ENCODE measurements at places on chromosomes 12 and 14. TPM values are rescaled to one million over a fixed set of nuclear protein-coding genes. Genes with fewer than 3 reads are reported as not detected.

TROAP gene
- 68.8 TPM for total RNA-seq

DNA sequence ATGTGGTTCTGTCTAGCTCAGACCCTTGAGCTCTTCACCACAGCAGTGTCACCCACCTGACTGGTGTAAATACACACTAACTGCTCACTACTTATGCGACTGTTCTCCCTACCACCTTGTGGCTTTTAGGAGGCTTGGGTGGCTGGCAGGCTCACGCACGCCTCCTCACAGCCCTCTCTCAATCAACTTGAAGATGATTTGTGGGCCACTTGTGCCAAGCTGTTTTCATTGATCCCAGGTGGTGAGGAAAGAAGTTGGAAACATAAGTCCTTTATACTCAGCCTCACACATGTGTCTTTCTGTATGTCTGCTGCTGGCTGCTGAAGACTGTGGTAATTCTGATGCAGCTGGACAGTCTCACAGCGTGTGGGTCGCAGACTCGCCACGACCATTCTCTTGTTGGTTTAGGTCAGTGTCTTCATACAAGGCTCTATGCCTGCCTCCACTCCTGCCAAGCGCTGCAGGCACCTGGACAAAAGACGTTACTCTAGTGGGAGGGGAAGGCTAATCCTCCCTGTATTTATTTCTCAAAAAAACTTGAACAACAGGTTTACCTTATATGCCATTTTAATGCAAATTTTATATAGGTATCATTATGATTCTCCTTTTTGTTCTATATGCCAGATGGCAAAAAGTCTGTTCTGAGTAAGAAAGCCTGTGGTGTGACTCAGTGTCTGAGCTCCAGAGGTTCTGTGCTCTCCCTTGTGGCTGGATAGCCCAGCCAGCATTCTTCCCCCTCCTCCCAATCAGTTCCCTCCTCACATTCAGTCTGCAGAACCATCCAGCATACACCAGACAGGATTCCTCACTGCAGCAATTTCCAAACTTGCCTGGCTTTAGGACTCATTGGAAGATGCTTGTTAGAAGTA is 115.6 kb downstream of the DIP2B start:
- H3K4me3 ChIP-seq = no peak overlapping the region
- H3K36me3 ChIP-seq = no peaks in the 10 kb centered on the region
- H3K27ac ChIP-seq = peak overlapping the region; percentile 70

DNA sequence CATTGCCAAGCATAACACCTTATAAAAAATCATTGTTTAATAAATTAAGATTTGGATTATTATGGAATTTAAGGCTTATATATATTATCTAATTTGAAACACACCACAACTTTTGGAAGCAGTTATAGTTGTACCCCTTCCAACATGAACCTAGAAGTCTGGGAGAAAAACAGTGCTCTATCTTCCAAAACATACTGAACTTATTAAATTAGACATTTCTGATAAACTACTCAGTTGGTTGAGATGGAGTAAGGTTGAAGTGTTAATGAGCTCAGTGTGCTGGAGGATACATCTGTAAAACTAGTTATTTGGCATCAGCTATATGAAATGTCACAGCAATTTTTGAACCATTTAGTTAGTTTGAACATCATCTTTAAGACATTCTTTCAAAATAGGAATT is 227.4 kb downstream of the ALX1 start:
- no peak for DNase-seq
- no peaks in the 10 kb centered on the region for H3K36me3 ChIP-seq
- H3K4me3 ChIP-seq = no peak overlapping the region
- no peak overlapping the region for H3K27ac ChIP-seq

- peaks cover 23% of the 10 kb centered on the region for H3K36me3 ChIP-seq
- DNase-seq = peak; percentile 30
- peak overlapping the region; percentile 47 for H3K27ac ChIP-seq
- H3K4me3 ChIP-seq = no peak overlapping the region
- H3K27me3 ChIP-seq = no peaks in the 10 kb centered on the region
Observed at GRCh38 chr12:57342207-57342691, 88.6 kb downstream of the R3HDM2 start.

FAM186B gene
- 0.12 TPM for total RNA-seq

GRCh38 chr12:100158535-100158934 is 15.9 kb upstream of the BLTP3B start:
- H3K27me3 ChIP-seq = no peaks in the 10 kb centered on the region
- peaks cover 7% of the 10 kb centered on the region for H3K4me1 ChIP-seq
- no peak overlapping the region for H3K27ac ChIP-seq
- H3K36me3 ChIP-seq = no peaks in the 10 kb centered on the region

DNA sequence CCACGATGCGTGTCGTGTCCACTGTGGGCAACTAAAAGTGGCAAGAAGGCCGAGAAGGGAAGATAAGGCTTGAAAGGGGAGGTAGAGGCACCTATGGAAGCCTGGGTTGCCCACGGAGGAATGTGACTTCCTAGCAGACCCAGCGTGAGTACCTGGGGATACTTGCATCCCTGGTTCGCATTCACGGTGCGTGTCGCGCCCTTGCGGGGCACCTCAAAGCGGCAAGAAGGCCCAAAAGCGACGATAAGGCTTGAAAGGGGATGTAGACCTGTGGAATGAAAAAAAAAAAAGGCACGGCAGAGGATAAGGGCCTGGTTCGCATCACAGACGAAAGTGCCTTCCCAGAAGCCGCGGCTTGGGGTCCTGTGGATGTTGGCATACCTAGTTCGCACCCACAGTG is 282.9 kb downstream of the ALG10 start:
- no peaks in the 10 kb centered on the region for H3K27me3 ChIP-seq
- no peak overlapping the region for H3K27ac ChIP-seq
- H3K4me3 ChIP-seq = no peak overlapping the region
- DNase-seq = no peak

DNA sequence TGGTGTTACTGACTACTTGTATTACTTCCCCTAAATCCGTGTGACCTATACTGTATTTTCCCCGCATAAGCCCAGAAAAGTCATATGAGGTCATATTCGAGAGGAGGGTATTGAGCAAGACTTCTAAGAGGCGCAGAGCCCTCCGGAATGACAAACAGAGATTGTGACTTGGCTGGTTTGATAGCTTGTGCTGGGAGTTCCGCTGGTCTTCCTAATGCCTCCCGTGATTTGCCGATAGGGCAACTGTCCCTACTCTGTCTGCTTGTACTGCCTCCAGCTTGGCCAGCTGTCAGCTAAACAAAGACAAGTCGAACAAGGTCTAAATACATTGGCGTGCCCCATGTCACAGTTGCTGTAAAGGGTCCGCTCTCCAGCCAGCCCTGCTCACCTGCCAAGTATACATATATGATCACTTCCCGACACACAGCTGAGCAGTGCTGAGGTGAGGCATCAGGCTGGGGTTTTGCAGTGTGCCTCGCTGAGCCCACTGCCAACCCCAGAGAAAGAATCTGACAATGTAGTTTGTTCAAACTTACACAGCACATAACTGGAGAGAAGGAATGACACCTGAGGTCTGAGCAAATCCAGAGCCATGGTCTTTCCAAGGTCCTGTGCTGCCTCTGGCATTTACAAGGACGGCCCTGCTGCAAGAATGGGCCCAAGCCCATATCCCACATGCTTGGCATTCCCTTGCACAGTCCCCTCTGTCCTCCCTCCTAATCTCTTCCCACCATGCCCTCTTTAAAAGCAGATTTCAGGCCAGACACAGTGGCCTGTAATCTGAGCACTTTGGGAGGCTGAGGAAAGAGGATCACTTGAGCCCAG is 23.7 kb downstream of the LGMN start:
- no peaks in the 10 kb centered on the region for H3K27me3 ChIP-seq
- peaks cover 9% of the 10 kb centered on the region for H3K4me1 ChIP-seq
- H3K4me3 ChIP-seq = no peak overlapping the region
- no peak for DNase-seq
- H3K27ac ChIP-seq = no peak overlapping the region
- H3K36me3 ChIP-seq = peaks cover 10% of the 10 kb centered on the region

DNA sequence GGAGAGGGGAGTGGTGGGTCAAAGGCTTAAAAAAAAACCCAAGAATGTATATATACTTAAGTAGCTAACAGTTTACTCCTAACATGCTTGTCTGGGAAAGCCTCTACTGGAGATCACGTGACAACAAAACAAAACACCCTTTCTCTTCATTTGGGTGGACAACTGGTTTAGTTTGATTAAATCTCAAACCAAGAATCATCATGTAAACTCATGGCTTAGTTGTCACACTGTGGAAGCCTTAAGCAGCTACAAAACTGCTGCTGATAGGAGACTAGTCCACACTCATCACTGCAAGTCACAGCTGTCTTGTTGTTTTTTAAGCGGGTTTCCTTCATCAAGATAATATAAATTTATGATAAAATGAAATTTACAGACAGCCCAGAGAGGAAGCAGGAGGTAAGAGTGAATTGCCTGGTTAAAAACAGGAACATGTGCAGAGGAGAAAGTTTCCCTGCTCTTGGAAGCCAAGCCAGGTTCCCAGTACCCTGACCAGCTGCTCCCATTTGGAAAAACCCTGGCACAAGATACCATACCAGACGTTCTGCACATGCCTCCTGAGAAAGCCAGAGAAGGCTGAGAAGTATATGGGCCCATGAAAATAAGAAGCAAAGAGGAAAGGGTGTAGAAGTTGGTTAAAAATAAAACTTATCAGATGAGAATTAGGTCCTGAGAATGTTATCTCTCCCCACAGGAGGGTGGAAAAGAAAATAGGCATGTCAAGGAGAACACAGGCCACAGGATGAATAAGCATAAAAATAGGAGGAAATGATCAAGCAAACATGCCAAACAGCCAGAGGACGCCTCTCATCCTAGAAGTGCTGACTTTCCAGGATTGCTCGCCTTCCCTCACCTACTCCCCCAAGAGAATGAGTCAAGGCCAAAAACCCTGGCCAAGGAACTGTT is 34.0 kb downstream of the EGLN3 start:
- H3K4me1 ChIP-seq = no peaks in the 10 kb centered on the region
- H3K4me3 ChIP-seq = no peak overlapping the region
- no peaks in the 10 kb centered on the region for H3K36me3 ChIP-seq
- no peaks in the 10 kb centered on the region for H3K27me3 ChIP-seq
- no peak overlapping the region for H3K27ac ChIP-seq
- no peak for DNase-seq

GPRC5A gene
- 0.64 TPM for total RNA-seq

DNA sequence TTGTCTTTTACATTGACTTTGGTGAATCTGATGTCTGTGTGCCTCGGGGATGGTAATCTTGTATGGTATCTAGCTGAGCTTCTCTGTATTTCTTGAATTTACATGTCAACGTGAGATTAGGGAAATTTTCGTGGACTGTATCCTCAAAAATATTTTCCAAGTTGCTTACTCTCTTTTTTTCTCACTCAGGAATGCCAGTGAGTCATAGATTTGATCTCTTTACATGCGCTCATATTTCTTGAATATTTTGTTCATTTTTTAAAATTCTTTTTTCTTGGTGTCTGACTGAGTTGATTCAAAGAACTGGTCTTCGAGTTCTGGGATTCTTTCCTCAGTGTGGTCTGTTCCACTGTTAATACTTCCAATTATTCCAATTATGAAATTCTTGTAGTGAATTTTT is 207.7 kb downstream of the RAD51B start:
- peaks cover 25% of the 10 kb centered on the region for H3K36me3 ChIP-seq
- no peak for DNase-seq
- no peaks in the 10 kb centered on the region for H3K4me1 ChIP-seq

SIX6 gene
- total RNA-seq = not detected

Data from activated naive CD4-positive, alpha-beta T cell treated with anti-CD3 and anti-CD28 coated beads for 36 hours (primary cell).